ENCODE measurements at places on chromosomes 3 and 15. TPM values are rescaled to one million over a fixed set of nuclear protein-coding genes. Genes with fewer than 3 reads are reported as not detected.
A peak's percentile ranks its signal among the peaks of the same experiment; 100 is the strongest.

- no peak for DNase-seq
Measured at GRCh38 chr15:93671387-93671943, 559.9 kb upstream of the MCTP2 start.

GRCh38 chr3:185282696-185283373 is 29.0 kb upstream of the EHHADH start:
- DNase-seq: peak; percentile 98

DNA sequence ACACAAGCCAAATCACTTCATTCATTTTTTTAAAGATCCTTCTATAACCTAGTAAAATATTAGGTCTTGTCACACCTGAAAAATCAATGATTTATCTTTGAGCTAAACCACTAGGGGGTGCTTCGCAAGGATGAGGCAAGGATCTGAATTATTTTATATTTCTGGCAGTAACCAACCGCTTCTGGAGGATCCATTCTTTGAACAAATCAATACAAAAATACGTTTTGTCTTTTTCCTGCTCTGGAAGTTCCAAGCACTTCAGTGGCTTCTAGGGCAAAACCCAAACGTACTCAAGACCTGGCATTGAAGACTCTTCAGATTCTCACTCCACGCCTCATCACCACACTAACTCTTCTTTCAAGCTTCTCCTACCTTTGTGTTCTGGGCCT is 486 bp downstream of the LSG1 start:
- DNase-seq: no peak

DNA sequence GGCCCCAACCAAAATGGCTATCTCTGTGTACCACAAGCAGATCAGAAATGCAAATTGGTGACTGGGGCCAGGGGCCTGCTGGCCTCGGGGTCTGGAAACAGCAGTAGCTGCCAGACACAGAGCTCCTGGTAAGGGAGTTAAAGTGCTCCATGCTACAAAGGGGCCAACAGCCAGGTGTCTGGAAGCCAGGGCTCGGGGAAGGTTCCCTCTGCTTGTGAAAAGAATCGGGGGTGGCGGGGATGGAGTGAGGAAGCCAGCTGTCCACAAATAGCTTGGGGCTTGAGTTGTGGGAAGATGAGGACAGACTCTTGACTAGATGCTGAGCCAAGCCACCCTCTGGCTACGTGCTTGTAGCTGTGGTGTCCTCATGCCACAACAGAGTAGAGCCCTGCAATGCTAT is 39.3 kb downstream of the CHRD start:
- DNase-seq: no peak

The ACSBG1 gene
- 0.32 TPM for total RNA-seq

DNA sequence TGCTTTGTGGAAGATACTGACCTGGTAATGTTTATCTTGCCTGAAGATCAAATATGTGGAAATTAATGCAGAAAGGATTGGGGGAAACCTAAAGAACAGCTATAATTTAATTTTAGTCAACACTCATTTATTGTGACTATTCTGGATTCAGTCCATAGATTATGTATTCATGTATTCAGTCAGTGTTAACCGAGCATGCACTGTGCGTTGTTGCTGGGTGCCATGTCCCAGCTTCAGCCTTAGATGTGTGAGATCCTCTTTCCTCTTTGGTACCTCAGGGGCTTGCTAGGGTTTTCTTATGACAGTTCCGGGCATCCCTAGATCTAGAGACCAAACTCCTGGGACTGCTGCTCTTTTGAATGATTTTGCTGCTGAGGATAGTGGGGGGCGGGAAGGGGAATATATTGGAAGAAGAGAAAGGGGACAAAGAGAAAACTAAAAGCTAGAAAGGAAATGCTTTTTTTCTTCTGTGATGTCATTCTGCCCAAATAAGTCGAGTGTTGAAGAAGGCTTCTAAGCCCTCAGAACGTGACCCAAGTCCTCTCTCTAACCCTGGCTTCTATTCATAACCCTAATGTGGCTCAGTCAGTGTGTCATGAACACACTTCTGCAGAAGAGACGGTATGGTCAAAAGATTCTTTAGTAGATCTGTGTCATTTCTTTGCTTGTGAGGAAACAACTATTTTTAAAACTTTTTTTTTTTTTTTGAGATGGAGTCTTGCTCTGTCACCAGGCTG is 33.5 kb downstream of the STARD9 start:
- no peak for DNase-seq

The AGBL1 gene
- total RNA-seq: 0.32 TPM

- DNase-seq: peak; percentile 92
Measured at GRCh38 chr3:141368062-141368924, at the start of gene ZBTB38. ZBTB38 (plus strand) TSS chr3:141368504; CDS start chr3:141442389, 73,885 bp downstream.

The TEX55 gene
- not detected for total RNA-seq

- DNase-seq: no peak
Measured at GRCh38 chr3:127182431-127182830, 10.5 kb upstream of the PRR23E start.

The SH2D7 gene
- total RNA-seq: 1.9 TPM

The SCG3 gene
- 0.78 TPM for total RNA-seq

The DLG1 gene
- 134 TPM for total RNA-seq

DNA sequence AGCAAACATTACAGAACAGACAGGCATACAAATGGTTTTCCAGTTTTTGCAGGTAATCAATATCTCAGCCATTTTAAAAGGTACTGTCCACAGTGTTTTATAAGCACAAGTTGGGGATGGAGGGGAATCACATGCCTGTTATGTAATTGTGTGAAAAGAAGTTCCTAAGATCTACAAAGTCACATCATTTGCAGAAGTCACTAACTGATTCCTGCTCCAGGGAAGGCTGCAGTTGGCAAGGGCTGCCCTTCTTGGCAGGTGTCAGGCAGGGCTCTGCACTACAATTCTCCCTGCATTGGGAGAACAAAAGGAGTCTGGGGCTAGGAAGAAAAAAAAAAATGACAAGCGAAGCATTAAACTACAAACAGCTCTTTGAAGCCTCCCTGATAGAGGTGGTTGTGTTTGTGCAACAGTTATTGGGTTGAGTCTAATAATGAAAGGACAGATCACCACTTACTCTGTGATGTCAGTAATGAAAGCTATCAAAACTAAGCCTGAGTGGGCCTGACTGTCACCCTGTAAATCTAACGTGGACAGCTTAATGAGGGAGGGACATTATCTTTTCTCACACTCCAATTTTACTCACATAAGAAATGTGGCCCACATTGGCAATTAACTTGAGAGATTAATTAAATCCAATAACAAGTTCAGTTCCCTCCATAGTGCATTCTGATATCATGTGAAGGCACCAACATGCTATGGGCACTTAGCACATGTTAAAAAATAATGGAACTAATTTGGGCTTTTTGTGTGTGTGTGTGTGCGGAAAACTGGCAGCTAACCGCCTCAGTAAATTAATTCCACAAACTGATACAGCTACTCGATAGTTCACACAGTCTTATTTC is 242.9 kb downstream of the FHIT start:
- no peak for DNase-seq

DNA sequence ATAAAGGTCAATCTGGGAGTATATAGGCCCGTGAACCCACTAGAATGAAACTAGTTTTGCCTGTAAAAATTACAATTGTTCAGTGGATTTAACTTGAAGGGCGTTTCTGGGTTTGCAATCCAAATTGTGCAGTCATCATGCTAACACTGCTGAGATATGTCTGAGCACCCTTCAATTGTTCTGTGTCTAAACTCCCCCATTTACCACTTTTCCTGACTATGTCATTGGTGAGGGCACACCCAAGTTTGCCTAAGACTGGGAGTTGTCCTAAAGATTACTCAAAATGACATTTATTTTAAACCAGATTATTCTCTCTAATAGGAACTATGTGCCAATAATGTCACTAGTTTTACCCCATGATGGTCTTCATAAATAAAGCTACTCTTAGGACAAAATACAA is 54.6 kb downstream of the EMC4 start:
- no peak for DNase-seq

GRCh38 chr3:14126017-14126886 is 1.4 kb downstream of the TMEM43 start:
- DNase-seq: no peak

DNA sequence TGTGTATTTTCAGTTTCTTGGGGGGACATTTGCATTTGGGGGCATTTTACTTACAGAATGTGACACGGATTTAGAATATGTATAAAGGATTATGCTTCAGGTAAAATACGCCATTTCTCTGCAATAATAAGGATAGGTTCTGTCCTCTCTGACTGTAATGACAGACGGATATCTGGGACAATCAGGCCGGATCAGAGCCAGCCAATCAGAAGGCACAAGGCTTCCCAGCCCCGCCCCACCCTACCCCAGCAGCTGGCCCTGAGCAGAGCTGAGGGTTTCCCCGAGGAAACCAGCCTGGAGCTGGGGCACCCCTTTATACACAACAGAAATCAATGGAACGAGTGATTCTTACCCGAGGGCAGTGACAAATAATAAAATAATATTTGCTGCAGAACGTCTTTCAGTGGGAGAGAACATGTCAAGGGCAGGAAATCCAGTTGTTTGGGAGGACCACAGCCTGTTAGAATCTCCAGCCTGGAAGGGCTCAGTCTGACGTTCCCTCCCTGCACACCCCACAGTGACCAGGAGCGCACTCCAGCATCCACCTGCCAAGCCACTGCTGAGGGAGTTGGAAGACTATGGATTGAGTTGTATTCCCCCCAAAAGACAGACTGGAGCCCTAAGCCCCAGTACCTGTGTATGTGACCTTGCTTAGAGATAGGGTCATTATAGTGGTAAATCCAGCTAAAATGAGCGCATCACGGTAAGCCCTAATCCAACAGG is 30.3 kb upstream of the SEC13 start:
- DNase-seq: no peak

DNA sequence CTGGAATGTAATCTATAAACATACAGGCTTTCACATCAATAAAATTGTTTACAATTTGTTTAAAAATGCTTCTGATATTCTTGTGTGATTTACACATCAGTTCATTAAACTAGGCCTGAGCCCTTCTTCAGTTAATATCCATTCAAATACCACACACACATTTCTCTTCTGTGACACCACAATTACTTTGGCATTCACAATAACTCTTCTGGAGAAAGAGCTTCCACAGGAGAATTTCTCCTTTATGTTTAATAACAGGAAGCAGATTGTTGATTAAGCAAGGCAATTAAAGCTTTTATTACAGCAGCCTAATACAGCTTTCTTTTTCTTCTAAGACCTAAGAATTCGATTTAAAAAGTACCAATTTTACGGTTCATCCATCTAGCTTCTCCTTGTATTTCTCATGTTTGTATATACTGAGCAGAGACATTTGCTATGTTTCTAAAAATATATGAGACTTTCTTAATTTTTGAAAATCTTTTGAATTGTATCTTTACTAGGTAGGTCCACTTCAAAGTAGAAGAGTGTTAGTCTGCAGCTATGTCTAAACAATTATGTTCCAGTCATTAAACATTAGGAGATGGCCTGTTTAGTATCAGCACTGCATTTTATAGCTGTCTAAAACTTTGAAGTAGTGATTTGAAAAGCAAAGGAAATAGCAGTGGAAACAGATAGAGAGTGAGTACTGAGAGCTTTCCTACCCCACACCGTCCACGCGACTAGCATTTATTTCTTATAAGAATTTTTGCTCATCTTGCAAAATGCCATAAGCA is 511.1 kb upstream of the UBE2E2 start:
- no peak for DNase-seq

The MAP3K13 gene
- total RNA-seq: 36.4 TPM

The MESD gene
- 21.3 TPM for total RNA-seq

GRCh38 chr15:97652041-97652440 is 308.5 kb upstream of the ARRDC4 start:
- DNase-seq: no peak

GRCh38 chr3:58672451-58672850 is 5.9 kb upstream of the FAM3D start:
- no peak for DNase-seq

The HRG gene
- total RNA-seq: not detected

The NCEH1 gene
- 21.5 TPM for total RNA-seq

- no peak for DNase-seq
Measured at GRCh38 chr3:178350763-178351162, 185.5 kb upstream of the KCNMB2 start.

DNA sequence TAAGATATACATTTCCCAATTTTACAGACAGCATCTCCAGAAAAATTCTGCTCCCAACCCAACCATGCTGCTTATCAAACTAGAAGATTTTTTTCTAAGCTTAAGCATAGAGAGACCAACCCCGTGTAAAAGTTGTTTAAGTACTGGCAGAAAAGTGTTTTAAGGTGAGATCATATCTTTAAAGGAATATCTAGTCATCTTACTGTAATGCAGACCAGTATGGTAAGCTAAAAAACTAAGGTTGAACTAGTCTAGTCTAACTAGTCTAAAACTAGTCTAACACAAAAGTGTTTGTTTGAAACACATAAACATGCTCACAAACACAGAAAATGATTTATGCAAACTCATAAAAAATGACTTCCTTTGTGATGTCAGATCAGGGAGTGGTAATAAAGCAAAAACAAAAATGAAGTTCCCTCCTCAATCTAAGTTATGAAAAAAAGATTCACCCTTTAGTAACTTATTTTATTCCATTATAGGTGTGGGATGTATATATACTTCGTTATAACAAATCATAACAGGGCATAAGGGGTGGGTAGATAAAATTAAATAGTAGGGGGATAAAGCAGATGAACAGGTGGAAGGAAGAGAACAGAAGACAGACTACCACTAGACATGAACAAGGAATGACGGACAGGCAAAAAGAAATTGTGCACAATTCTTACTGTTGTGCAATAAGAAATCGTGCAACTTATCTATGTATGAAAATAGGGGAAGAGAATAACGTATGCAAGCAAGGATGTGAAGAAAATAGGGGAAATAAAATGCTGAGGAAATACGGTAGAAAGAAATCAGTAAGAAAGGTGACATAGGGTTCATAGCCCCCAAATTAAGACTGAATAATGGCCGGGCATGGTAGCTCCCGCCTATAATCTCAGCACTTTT is 10.0 kb downstream of the MYO5A start:
- DNase-seq: no peak

- no peak for DNase-seq
Measured at GRCh38 chr3:161349529-161350312, 21.6 kb downstream of the SPTSSB start.

DNA sequence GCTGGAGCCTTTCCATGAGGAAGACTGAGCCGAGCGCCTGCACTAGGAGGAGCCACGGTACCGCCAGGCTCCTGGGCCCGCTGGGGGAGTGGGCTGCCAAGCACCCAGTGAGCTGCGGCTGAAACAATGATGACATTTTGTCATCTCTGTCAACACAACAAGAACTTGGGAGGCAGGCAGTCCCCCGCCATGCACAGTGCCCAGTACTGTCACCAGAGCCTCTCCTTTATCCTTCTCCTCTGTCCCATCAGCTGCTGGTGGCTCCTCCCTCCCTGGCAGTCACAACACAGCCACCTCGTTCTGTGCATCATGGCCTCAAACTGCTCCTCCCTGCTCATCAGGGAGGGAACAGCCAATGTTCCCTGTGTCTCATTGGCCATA is 34.0 kb upstream of the PCSK6 start:
- peak; percentile 49 for DNase-seq
